ENCODE measurements at places on chromosomes 5 and 9.
A peak's percentile ranks its signal among the peaks of the same experiment; 100 is the strongest.

DNA sequence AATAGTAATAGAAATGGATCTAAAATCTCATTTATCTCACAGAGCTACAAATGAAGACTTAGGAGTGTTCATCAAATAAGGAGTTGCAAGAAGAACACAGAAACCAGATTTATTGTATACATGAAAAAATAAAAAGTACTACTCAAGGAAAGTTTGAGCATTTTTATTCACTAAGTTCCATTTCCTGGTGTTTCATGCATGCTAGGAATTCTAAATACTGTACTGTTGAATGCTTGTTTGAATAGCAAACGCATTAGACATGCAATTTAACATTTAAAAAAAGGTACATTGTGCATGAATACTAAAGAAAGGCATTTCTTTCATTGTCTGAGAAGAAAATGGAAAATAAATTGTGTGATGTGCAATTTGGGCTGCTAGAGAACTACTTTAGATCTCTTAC, 52.1 kb downstream of the C6 start:
- DNase-seq = no peak

GRCh38 chr9:129026442-129027223, 1.5 kb downstream of the SH3GLB2 start:
- no peak for DNase-seq

DNA sequence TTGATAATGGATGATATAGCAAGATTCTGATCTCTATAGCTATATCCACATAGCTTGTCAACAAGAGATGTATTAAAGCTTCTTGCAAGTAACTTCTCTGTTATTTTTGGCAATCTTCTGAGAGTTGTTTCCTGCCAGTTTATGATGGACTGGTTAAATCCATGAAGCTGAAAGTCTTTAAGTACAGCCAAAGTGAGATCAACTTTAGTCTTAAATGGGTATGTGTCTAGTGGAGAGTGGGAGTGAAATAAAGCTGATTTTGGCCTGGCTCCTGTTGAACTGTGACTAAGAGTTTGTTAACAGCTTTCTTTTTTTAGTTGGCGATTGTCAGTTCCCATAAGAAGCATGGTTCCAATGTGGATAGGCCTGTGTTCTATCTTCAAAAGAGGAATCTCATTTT, 350.9 kb upstream of the PCSK5 start:
- no peak for DNase-seq

- no peak for DNase-seq
Measured at GRCh38 chr9:128503870-128504269, 649 bp upstream of the GLE1 start.

DNA sequence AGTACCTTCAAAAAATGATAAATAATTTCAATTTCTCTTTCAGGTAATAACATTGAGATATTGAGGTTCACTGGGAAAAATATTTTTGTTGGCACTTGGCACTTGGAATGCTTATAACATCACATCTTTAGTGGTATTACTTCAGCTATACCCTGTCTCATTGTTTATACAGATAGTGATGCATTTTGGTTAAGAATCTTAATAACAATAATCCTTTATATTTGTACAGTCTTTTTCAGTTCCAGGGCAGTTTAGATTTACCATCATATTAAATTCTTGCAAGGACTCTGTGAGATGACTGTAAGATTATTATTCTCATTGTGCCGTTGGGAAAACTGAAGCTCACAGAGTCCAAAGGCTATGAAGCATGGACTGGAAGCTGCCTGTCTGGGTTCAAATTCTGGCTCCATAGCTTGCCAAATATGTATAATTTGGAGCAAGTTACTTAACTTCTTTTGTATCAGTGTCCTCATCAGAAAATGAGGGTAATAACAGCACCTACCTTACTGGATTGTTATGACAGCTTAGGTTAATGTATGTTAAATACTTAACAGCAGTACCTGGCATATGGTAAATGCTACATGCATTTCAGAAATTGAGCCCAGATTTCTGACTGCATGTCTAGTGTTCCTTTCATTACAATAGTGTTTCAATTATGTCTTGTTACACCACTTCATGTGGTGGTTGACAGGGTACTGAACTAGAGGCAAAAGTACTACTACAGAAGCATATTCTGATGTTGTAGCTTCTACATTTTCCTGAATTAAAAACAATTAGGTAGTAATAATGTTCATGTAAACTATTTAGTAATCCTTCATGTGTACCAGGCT, 272.2 kb downstream of the PLK2 start:
- no peak for DNase-seq

DNA sequence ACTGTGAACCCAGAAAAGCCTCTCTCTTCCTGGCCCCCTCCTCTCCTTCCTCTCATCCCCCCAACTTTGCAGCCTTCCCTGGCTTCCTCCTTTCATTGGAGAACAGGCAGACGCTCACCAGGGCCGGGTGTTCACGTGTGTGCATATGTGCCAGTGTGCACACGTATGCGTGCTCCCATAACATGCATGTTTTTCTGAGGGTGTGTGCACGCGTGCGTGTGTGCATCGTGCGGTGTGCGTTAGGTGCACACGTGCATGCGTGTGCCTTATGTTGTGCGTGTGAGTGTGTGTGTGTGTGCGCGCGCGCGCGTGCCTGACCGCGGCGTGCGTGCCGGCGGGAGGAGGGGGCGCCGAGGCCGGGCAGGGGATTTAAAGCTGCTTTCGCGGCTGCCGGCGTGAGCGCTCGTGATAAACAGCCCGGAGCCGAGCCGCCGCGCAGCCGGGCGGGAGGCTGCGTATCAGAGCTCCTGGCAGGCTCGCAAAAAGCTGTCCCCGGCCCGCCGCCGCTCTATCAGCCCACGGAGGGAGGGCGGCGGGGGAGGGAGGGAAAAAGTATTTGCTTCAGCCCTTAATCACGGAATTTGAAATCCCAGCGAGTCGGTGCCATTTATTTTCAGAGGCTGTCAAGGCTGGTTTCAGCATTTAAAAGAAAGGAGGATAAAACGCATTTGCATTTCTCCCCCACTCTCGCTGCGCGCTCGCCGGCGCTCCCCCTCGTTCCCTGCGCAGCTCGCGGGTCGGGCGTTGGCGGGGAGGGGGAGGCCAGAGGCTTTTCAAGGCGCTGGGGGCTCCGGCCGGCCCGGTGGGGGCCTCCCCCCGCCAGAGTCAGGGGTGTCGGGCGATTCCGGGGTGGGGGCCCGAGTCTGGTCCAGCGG, 183.9 kb downstream of the C9orf50 start:
- peak; percentile 57 for DNase-seq

GRCh38 chr5:107826311-107827000, 155.7 kb upstream of the EFNA5 start:
- DNase-seq = no peak

- DNase-seq = no peak
Measured at GRCh38 chr9:106773750-106774149, 89.2 kb upstream of the ZNF462 start.
